ENCODE measurements at places on chromosomes 4 and X. TPM values are rescaled to one million over a fixed set of nuclear protein-coding genes. Genes with fewer than 3 reads are reported as not detected.

FRMD7 gene
- not detected for total RNA-seq

ADAM29 gene
- total RNA-seq: not detected

CT55 gene
- not detected for total RNA-seq

PCDH7 gene
- 1.4 TPM for total RNA-seq

RIPPLY1 gene
- not detected for total RNA-seq

GBA3 gene
- total RNA-seq: not detected

GYG2 gene
- total RNA-seq: 2.7 TPM

GRIPAP1 gene
- total RNA-seq: 28.2 TPM

IRS4 gene
- not detected for total RNA-seq

PDZD4 gene
- 0.56 TPM for total RNA-seq

FHDC1 gene
- under 0.01 TPM for total RNA-seq

SPATA18 gene
- 17.2 TPM for total RNA-seq

ARMCX1 gene
- 45.4 TPM for total RNA-seq

PPP2R2C gene
- not detected for total RNA-seq

NKX3-2 gene
- not detected for total RNA-seq

EIF4E gene
- total RNA-seq: 415 TPM

LEF1 gene
- total RNA-seq: 0.28 TPM

AKAP14 gene
- not detected for total RNA-seq

PLRG1 gene
- total RNA-seq: 90.7 TPM

PF4V1 gene
- total RNA-seq: 10.2 TPM

GUCY1A1 gene
- total RNA-seq: 0.19 TPM

FAT4 gene
- total RNA-seq: 11.6 TPM

PCSK1N gene
- total RNA-seq: 0.19 TPM

TLR6 gene
- total RNA-seq: 2.3 TPM

ENPP6 gene
- not detected for total RNA-seq

TASL gene
- total RNA-seq: not detected

FRAS1 gene
- total RNA-seq: 5.4 TPM
